RPMI8226 (cell line): ENCODE measurements at places on chromosomes 13 and 19.

GRCh38 chr13:95296326-95296925 lies 4.8 kb downstream of the ABCC4 start:
- peak; percentile 44 for DNase-seq

DNA sequence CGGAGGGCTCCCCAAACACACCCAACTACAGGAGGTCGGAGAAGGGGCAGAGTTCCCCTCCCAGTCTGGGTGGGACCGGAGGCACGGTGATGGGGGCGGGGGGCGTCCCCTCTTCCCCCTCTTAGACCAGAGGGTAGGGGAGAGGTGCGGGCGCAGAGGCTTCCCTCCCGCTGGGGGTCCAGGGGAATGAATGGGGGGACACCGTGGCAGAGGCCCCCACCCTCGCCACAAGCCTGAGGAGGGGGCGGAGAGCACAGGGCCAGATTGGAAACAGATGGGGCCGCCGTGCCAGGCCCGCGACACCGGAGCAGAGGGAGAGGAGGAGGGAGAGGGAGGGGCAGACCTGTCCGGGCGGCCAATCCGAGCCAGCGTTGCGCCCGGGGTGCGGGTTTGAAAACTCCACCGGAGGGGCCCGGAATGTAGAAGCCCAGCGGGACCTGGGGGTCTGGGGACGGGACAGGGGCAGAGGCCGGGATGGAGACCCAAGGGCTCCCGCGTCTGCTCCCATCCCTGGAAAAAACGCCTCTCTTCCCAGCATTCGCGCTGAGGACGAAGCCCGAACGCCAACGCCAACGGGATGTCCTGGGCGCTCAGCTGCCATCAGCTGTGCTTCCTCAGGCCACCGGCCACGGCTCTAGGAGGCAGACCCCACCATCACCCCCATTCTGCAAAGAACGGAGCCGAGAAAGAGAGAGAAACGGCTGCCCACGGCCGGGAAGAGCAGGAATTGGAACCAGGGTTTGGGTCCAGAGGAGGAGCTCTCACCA lies 46.8 kb downstream of the PTPRS start:
- DNase-seq, result no peak

GRCh38 chr13:49840266-49840665 lies 47.8 kb upstream of the KPNA3 start:
- no peak for DNase-seq

DNA sequence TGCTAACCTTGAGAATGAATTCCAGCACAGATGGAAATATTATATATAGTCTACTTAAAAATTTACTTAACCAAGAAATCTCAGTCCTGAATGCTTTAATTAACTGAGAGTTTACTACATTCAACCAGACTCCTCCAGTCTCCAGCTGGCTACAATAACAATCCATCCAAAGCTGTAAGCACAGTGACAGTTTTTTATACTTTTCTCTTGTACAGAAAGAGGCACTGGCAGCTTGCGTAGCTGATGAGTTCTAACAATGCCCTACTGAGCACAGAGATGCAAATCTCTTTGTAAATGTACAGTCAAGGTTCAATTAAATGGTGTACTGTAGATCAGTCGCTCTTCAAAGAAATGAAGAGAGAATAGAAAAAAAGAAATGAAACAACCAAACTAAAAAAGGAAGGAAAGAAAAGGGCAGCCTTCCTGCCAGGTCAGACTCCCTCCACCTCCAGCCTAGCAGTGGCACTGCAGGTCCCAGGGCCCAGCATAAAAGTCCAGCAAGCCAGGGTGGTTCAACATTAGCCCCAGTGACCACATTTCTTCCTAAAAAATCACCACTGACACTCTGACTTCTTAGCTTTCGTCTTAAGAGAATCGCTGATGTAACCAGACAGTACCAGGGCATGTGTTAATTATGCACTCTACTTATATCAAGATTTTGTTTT lies 88.4 kb downstream of the SACS start:
- DNase-seq, result no peak

GRCh38 chr13:34719060-34719875 lies 222.8 kb upstream of the NBEA start:
- DNase-seq, result no peak

DNA sequence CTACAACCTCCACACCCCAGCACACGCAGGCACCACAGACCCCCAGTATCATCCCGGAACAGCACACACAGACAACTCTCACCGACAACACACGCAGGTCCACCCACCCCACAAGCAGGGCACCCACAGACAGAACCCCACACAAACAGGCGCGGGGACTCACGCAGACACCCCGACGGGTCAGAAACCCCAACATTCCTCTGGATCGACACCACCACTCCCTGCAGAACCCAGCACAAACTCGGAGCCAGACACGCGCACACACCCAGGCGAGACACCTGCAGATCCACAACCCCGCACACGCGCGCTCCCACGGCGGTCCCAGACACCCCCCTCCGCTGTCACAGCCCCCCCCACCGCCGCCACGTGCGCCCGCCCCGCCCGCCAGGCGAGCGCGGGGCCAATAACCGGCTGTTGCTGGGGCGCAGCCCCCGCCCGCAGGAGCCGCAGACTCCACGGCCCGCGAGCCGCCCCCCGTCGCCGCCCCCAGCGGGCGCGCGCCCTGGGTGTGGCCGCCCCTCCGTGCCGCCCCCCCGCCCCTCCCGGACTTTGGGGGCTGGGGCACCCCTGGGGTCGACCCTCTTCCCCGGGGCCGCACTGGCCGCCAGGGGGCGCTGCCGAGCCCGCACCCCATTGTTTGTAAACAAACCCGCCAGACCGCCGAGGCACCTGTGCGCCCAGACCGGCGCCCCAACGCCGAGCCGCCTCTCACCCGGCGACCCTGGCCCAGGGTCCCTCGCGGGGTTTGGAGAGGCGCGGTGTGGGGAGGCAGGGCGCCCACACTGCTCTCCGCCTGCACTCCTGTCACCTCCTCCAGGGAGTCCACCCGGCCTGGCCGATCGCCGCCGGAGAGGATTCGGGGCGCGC lies 712 bp downstream of the BBC3 start:
- peak; percentile 67 for DNase-seq

DNA sequence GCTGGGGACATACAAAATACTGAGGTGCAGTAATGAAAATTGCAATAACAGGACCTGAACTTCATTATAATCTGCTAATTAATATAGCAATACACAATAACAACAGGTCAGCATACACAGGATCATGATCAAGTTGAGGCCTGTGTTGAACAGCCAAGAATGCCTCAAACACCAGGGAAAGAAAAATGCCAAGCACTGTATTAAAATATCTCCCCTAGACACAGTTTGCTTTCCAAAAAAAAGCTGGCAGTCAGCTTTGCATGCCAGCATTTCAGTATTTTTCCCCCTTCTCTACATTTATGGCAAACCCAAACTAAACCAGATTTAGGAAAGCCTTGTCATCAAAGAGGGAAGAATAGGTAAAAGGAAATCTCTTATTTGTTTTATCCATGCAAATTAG lies 226.9 kb downstream of the LHFPL6 start:
- DNase-seq, result no peak

DNA sequence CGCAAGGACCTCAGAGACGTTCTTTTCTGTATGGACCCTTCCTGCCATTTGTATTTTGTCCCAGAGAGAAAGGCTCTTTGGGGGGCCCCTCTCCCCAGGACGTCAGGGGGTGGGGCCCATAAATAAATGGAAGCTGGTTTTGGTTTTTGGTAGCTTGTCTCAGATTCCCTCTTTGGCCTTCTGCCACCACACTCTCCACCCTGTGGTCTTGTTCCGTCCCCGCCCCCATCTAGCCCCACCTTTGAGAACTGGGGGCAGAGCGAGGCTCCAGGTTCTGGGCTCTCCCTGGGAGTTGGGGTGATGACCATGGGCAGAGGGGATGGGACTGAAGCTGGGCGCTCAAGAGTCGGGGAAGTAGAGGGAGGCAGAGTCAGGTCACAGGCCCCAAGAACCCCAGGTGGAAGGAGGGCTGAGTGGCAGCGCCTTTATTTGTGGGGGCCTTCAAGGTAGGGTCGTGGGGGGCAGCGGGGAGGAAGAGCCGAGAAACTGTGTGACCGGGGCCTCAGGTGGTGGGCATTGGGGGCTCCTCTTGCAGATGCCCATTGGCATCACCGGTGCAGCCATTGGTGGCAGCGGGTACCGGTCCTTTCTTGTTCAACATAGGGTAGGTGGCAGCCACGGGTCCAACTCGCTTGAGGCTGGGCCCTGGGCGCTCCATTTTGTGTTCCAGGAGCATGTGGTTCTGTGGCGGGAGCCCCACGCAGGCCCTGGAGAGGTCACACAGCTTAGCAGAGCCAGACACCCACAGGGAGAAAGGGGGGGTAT lies 3.3 kb downstream of the ISYNA1 start:
- no peak for DNase-seq
